Activated T-helper 1 cell treated with anti-CD3 and anti-CD28 coated beads, Interleukin-2, amount 50 U/mL, for 16 hours (primary cell): ENCODE measurements at places on chromosomes 2 and 18.

GRCh38 chr2:185687967-185688366 lies 50.6 kb upstream of the FSIP2 start:
- DNase-seq, result no peak

DNA sequence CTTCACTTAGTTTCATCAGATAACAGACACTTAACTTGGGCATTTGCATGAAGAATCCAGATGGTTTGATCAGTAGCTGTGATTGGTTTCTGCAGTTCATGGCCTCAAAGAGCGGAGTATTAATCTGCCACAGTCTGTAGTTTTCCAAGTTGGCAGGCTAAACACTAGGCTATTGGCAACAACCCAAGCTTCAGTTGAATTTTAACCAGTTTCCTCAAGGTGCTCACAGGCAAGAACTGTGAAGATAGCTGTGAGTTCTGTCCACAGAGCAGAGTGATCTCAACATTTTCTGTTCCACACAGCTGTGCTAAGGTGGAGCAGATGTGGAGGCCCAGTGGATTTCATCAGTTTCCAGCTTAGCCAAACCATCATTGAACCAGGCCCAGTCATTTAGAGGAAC lies 469.5 kb upstream of the LINC00305 start:
- no peak for DNase-seq

GRCh38 chr2:164039270-164039669 lies 303.5 kb upstream of the FIGN start:
- no peak for DNase-seq

DNA sequence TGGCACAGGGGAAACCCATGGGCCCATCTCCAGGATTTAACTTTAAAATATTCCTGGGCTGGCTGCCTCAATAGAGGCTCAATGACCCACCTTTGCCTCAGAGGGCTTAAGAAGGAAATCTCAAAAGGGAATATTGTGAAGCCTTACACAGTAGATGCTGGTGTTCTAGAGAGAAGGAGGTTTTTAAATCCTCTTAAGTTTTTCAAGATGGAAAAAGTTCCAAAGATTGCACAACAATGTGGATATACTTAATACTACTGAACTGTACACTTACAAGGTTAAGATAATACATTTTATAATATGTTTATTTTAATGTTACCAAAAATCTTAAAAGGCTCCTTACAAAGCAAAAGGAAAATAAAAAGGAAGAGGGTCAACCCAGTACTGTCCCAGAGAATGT lies 54.9 kb upstream of the LCLAT1 start:
- no peak for DNase-seq

DNA sequence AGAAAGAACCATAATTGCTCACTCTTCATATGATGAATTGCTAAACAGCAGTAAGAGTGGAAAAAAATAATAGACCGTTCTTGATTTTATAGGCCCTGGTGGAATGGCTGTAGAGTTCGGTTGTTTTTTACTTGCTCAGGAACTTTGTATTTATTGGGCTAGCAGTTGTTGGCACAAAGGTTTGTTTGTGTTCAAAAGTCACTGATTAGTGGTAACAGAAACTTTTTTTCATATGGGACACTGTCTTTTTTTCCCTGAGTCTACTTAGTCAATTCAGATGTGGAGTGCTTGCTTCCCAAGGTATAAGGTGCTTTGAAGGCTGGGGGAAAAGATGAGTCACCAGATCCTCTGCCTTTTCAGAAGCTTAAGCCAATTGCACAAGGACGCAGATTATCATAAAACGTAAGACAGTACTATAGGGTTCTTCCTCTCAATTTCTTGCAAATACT lies 25.8 kb downstream of the PHLPP1 start:
- no peak for DNase-seq

- DNase-seq, result no peak
These were observed 87.5 kb downstream of the MBP start for GRCh38 chr18:77044866-77045664.

DNA sequence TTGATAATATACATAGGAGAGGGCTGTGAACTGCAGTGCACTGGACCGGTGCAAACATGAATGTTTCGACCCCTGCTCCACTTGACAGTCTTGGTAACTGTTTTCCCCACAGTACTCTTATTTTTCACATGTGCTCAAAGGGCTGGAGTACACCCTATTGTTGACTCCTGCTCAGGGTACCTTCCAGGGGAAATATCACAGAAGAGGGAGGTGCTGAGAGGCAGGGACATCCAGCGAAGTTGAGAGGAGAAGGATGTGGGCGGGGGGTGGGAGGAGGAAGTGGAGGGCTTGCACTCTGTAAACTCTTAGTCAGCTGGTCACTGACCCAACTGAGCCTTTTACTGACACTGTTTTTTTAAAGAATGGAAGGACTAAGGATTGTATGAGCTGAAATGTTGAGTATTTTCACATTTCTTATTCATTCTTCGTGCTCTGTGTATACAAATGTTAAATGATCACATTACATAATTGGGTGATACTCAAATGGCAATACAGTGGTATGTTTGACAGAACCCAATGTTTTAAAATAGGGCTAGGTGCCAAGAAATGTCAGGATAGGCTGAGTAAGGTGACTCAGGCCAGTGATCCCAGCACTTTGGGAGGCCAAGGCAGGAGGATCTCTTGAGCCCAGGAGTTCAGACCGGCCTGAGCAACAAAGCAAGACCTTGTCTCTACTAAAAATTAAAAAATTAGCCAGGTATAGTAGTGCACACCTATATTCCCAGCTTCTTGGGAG lies 10.0 kb downstream of the INPP4A start:
- DNase-seq, result no peak

DNA sequence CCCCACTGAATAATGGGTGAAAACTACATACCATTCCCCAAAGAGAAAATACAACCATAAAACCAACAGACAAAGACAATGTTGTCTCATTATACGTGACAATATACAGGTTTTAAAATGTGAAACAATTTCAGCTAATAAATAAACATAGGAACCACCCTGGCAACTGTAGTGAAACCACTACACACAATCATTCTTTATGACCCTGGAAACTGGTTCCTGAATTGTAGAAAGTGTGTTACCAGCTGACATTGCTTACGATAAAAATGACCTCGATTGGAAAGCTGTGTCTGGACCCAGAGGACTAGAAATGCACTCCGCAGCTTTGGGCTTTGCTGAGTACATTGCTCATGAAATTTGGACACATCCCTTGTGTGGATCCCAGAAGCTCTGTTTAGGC lies 73.9 kb upstream of the LPIN2 start:
- DNase-seq, result no peak

GRCh38 chr2:170878066-170878465 lies 51.0 kb upstream of the GORASP2 start:
- DNase-seq, result no peak

DNA sequence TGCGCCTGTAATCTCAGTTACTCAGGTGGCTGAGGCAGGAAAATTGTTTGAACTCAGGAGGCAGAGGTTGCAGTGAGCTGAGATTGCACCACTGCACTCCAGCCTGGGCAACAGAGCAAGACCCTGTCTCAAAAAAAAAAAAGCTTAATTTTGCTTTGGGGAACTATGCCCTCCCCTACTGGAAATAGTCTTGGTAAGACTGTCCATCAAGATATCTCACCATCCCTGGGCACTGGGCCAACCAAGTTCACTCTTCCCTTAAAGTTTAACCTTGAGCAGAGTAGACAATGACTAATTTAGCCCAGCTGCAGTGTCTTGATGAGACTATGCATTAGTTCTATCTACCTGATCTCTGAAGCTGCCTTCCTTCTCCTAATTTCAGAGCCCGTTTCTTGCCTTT lies 44.7 kb downstream of the ASXL2 start:
- DNase-seq, result no peak

DNA sequence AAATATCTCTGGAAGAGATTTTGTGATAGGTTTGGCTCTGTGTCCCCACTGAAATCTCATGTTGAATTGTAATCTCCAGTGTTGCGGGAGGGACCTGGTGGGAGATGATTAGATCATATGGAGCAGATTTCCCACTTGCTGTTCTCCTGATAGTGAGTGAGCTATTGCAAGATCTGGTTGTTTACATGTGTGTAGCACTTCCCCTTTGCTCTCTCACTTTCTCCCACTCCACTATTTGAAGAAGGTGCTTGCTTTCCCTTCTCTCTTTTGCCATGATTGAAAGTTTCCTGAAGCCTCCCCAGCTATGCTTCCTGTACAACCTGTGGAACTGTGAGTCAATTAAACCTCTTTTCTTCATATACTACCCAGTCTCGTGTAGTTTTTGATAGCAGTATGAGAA lies 97.0 kb upstream of the FN1 start:
- DNase-seq, result no peak

DNA sequence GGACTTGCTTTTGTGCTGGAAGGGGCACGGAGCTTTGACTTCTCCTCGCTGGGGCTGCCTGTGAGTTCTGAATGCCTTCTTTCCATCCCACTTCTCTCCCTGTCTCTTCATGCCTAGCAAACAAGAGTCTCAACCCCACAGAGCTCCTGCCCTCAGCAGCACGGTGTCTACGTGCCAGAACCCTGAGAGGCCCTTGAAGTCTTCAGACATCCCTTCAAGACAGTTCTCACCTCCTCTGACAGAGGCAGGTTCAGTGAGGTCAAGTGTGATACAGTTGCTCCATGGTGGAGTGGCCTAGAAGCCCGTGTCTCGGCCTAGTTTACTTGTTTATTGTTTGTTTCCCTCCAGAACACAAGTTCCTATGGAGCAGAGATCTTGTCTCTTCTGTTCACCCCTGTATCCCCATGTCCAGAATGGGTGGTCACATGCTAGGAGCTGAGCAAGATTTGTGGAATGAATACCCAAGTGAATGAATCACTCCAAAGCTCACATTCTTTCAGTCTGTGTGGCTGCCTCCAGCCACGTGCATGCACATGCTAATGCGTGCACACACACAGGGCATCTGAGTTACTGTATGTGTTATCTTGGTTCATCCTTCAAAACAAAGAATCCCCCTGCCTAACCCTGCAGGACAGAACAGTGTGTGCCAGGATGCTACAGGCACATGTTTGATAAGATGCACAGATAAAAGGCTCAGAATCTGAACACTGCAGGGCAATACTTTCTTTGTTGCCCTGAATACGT lies 391.6 kb downstream of the NBAS start:
- DNase-seq, result no peak

- no peak for DNase-seq
These were observed 19.1 kb downstream of the REG1A start for GRCh38 chr2:79139423-79139822.

DNA sequence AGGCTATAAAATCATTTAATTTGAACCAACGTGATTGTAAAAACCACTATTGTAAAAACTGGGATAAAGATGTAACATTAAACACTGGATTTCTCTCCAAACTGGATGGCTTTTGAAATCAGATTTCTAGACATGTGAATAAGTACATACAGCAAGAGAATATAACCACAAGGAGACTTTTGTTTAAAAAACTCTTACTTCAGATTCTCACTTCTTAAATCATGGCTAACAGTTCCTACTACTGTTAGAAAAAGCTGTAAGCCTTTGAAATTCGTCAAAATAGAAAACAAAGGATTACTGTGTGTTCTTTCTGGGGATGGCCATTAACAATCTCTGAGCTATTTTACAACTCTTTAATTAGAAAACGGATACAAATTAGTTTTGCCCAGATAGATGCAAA lies 39.4 kb upstream of the SH3BP4 start:
- no peak for DNase-seq

DNA sequence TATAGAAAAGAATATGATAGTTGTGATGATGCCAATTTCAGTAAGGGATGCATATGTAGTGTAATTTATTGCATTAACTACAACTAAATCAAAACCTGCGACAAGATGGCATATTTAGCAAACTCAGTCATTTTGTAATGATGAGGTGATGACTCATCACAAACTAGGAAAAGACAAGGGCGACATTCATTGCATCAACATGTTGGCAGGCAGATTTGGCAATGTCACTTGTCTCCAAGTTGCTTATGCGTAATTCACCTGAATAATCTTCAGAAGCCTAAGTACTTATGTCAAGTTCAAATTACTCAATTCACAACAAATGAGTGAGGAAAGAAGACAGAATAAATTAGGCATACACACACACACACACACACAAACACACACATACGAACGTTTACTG lies 273.2 kb upstream of the RGPD4 start:
- DNase-seq, result no peak

- no peak for DNase-seq
These were observed 263.2 kb downstream of the EXOC6B start for GRCh38 chr2:72562451-72563153.

- DNase-seq, result no peak
These were observed 15.9 kb downstream of the SMAD7 start for GRCh38 chr18:48934723-48935432.
